ENCODE measurements at places on chromosomes 4 and X. TPM values are rescaled to one million over a fixed set of nuclear protein-coding genes. Genes with fewer than 3 reads are reported as not detected.

DNA sequence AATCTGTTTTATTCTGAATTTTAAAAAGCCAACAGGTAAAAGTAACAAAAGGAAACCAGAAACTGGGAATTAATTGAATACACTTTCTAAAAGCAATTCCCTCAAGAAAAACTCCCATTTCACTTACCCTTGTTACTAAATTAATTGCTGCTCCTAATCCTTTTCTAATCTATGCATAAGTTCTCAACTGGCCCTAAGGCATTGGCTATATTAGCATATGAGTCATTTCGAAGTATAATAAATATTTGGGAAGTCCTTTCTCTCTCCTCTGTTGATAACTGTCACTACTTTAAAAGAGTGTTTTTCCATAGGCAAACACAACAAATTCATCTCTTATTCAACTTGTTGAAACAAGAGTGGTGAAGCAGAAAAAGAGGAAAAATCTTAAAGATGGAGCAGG is 486.5 kb upstream of the HTR2C start:
- H3K36me3 ChIP-seq = no peaks in the 10 kb centered on the region
- no peak overlapping the region for H3K4me3 ChIP-seq
- H3K27me3 ChIP-seq = no peaks in the 10 kb centered on the region
- no peak for DNase-seq
- H3K27ac ChIP-seq = no peak overlapping the region

DNA sequence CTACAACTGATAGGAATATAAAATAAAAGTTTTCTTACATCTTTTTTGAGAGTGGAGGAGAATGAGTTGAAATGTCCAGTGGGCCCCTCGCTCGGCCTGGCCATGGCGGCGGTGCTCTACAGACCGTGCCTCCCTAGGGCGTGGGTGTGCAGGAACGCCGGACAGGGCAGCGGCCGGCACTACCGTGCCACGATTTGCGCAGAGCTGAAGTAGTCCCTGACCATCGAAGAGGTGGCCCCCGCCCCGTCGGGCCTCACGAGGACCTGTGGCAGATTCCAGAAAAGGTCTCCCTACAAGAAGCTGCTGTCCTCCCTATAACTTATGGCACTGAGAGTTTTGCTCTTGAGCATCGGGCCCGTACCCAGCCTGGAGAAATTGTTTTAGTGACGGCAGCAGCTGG is 228.9 kb upstream of the ARHGAP24 start:
- H3K36me3 ChIP-seq = no peaks in the 10 kb centered on the region
- no peak for DNase-seq
- no peaks in the 10 kb centered on the region for H3K4me1 ChIP-seq
- H3K27me3 ChIP-seq = no peaks in the 10 kb centered on the region

The YTHDC1 gene
- 80.0 TPM for total RNA-seq

DNA sequence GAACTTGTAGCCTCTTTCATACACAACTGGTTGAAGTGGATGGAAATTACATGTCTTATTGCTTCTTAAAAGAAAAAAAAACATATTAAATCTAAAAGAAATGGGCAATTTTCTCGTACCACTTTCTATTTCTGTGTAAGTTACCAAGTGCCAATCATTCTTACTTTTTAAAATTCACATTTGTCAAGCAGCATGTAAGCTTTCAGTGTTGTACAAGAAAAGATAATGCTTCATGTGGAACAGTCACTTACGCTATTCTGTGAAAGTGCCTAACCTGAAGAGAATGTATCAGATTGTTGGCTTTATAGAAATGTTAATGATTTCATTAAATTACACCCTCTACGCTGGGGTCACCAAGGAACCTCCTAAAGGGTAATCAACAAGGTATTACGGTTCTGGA is 4.4 kb upstream of the DCTD start:
- no peak overlapping the region for H3K27ac ChIP-seq
- peaks cover 3% of the 10 kb centered on the region for H3K36me3 ChIP-seq
- peaks cover 14% of the 10 kb centered on the region for H3K27me3 ChIP-seq
- DNase-seq = no peak
- no peak overlapping the region for H3K4me3 ChIP-seq

The IL9R gene
- total RNA-seq = 65.3 TPM
